ENCODE measurements at places on chromosomes 3 and 15.

DNA sequence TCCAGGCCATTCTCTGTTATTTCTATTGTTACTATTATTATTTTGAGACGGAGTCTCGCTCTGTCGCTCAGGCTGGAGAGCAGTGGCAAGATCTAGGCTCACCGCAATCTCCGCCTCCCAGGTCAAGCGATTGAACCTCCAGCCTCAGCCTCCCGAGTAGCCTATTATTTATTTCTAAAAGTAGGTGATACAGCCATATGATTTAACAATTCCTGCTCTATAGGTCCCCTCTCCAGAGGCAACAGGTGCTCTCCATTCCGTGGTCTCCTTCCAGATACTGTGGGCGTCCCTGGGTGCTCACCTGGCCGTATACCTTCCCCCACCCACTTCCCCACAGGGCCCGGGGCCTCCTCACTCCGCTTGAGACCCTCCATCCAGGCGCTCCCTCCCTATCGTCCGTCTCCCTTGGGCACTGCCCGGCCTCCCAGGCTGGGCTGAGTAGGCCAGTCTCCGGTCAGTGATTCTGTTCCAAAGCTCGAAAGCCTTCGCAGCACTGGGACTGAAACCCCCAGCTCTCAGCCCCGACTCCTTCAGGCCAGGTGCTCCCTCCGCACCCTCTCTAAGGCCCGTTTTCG, 708 bp upstream of the PTPN23 start:
- no peak for DNase-seq

GRCh38 chr3:124174476-124174875, 182.6 kb upstream of the ROPN1 start:
- DNase-seq: no peak

DNA sequence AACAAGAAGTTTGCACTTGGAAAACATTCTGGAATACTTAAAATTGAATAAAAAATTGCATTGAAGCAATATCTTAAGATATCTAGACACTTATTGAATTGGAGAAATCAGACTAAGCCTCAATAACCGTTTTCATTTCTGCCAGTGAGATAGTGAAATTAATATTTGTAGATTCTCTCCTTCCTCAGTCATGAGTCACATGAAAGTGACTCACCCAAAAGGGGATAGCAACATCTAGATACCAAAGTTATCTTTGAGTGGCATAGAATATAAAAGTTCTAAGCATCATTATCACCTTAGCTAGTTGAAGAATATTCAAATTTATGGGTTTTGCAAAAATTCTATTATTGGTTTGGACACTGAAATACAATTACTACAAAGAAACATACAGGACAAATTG, 614.8 kb upstream of the ZNF717 start:
- DNase-seq: no peak

- no peak for DNase-seq
Observed at GRCh38 chr15:51904421-51904820, 67.2 kb downstream of the LEO1 start.

- no peak for DNase-seq
Observed at GRCh38 chr3:29747991-29748390, 467.1 kb downstream of the RBMS3 start.

GRCh38 chr15:31077941-31078340, 23.6 kb downstream of the TRPM1 start:
- DNase-seq: no peak

- peak; percentile 66 for DNase-seq
Observed at GRCh38 chr3:50675179-50676030, 678 bp downstream of the DOCK3 start.

- DNase-seq: no peak
Observed at GRCh38 chr15:44584162-44584749, 47.3 kb downstream of the EIF3J start.

- DNase-seq: no peak
Observed at GRCh38 chr3:56784448-56785001, 17.2 kb downstream of the ARHGEF3 start.
